CD4-positive, CD25-positive, alpha-beta regulatory T cell (primary cell): ENCODE measurements at places on chromosomes 16 and 17. TPM values are rescaled to one million over a fixed set of nuclear protein-coding genes. Genes with fewer than 3 reads are reported as not detected.
A peak's percentile ranks its signal among the peaks of the same experiment; 100 is the strongest.

DNA sequence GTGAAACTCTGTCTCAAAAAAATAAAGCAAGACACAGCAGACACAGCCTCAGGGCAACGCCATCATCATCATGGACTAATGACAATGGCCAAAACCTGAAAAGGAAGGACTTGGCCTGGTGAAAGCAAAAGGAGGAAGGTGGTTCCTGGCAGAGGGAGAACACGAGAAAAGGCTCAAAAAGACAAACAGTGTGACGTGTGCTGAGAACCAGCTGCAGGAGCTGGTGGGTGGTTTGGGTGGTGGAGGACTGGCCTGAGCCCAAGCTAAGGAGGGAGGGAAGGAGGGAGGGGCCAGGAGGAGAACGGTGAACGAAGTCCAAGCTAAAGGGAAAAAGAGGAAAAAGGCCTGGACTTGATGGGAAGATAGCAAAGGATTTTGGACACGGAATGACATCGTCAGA lies 85.1 kb downstream of the SLC39A11 start:
- no peak overlapping the region for H3K27ac ChIP-seq
- peaks cover 7% of the 10 kb centered on the region for H3K4me1 ChIP-seq
- DNase-seq = no peak
- no peaks in the 10 kb centered on the region for H3K27me3 ChIP-seq
- H3K4me3 ChIP-seq = no peak overlapping the region
- no peaks in the 10 kb centered on the region for H3K36me3 ChIP-seq

DNA sequence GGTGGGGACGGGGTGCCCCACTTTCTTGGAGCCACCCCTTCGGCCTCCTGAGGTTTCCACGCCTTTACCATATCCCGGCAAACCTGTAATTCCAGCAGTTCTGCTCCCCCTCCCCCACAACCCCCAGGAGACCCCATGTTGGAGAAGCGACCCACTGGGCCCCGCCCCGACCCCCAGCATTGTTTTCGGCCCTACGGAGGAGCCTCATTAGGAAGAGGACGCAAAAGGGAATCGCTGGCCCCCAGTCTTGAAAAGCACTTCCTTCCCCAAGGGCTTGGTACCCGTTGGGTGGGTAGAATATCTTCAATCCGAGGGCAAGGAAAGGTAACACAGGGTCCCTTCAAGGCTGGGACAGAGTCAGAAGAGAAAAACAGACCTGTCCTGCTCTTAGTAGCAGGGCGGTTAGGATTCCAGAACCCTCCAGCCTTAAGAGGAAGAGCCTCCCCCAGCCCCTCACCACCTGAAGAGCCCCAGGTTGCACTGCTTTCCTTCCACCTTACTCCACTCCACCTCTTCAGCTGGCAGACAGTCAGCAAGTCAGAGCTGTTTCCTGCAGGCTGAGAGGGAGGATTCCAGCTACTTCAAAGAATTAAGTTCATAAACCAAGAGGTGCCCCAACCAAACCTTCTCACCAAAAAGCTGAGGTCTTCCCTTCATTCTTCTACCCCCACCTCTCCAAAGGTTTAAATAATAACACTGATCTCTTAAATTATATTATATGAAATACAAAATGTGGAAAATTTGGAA lies 803 bp upstream of the TLCD2 start:
- no peak for DNase-seq
- H3K4me3 ChIP-seq = no peak overlapping the region
- no peak overlapping the region for H3K27ac ChIP-seq
- H3K27me3 ChIP-seq = no peaks in the 10 kb centered on the region

DNA sequence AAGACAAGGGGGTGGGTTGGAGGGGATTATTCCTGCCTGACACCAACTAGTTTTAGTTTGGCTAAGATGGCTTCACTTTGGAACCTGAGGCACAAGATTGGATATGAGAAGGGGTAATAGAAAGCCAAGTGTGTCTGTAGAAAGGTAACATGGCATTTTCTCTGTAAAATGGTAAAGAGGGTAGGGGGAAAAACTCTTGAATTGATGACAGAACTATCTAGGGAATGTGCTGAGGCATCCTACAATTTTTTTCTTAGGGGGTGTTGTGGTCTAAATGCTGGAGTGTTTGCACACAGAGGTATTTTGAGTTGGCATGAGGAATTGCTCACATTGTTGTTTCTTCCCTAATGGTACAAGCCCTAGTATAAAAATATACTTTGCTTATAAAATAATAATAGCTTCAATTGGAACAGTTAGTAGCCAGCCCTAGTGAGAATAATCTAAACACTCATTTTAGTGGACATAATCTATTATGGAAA lies 25.8 kb downstream of the YPEL2 start:
- no peaks in the 10 kb centered on the region for H3K27me3 ChIP-seq
- H3K27ac ChIP-seq = peak overlapping the region; percentile 56
- H3K36me3 ChIP-seq = peaks cover 40% of the 10 kb centered on the region
- peaks cover 83% of the 10 kb centered on the region for H3K4me1 ChIP-seq
- no peak overlapping the region for H3K4me3 ChIP-seq

GRCh38 chr17:17675925-17676534 lies 5.2 kb upstream of the RAI1 start:
- no peak overlapping the region for H3K27ac ChIP-seq
- no peak overlapping the region for H3K4me3 ChIP-seq
- H3K4me1 ChIP-seq = peaks cover 10% of the 10 kb centered on the region
- no peak for DNase-seq
- H3K27me3 ChIP-seq = no peaks in the 10 kb centered on the region
- no peaks in the 10 kb centered on the region for H3K36me3 ChIP-seq

DNA sequence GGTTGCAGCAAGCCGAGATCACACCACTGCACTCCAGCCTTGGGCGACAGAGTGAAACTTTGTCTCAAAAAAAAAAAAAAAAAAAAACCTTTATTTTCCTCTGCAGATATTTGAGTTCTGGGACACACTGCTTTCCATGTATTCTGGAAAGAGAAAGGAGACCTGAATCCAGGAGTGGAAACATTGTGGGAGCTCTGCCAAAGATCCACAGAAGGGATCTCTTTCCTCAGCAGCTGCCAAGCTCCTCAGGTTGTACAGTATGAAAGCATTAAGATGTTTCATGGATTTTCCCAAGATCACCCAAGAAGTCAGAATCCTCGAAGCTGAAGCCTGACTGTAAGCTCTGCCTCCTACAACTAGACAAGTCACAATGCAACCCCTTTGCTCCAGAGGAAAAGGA lies 13.5 kb downstream of the NPRL3 start:
- H3K4me1 ChIP-seq = no peaks in the 10 kb centered on the region
- peaks cover 8% of the 10 kb centered on the region for H3K36me3 ChIP-seq
- no peak overlapping the region for H3K27ac ChIP-seq

DNA sequence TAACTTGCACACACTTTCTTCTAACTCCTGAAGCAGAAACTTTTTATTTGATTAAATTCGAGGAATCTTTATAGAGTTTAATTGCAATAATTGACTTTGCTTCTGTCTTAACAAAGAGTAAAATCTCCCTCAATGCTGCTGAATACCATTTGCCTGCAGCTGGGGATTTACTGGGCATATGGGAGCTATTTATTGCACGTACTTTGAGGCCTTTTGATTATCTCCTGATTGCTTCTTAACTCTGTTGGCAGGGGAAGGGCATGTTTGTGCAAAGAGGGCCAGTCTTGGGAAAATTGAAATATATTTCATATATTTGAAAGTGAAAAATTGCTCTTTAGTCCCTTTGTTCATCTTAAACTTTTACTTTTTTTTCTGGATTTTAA lies 156.8 kb upstream of the CHMP6 start:
- H3K36me3 ChIP-seq = peaks cover 2% of the 10 kb centered on the region
- H3K27ac ChIP-seq = no peak overlapping the region
- no peaks in the 10 kb centered on the region for H3K27me3 ChIP-seq
- H3K4me1 ChIP-seq = peaks cover 18% of the 10 kb centered on the region
- no peak for DNase-seq

DNA sequence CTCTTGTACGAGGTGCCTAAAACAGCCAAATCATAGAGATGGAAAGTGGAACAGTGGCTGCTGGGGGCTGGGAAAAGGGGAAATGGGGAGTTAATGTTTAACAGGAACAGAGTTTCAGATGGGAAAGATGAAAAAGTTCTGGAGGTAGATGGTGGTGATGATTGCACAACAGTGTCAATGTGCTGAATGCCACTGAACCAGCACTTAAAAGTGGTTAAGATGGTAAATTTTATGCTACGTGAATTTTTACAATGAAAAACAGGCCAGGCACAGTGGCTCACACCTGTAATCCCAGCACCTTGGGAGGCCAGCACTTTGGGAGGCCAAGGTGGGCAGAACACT lies 130.4 kb downstream of the C16orf78 start:
- no peak overlapping the region for H3K4me3 ChIP-seq
- H3K4me1 ChIP-seq = no peaks in the 10 kb centered on the region
- no peaks in the 10 kb centered on the region for H3K36me3 ChIP-seq
- no peak for DNase-seq

DNA sequence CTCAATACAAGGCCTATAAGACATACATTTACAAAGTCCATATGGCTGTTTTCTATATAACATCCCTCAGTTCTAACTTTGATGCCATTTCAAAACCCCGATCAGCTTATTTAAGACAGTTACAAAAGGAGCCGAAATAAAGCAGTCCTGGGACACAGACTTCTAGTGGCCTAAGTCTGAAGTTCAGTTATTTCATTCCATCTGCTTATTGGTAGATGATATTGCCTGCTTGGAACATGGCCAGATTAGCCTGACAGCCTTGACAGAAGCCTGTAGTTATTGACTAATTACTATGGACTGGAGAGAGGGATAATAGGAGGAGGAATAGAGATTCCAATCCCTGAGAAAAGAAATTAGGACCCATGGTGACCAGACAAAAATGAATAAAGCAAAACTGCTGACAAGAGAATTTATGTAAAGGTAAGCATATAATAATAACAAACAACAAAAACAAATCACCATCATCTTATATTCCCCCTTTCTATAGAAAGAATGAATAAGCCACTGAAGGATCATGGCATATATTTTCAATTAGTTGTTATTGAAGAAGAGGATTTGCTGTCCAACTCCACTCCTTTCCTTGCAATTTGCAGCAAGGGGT lies 206.3 kb upstream of the TOM1L1 start:
- no peak overlapping the region for H3K4me3 ChIP-seq
- no peaks in the 10 kb centered on the region for H3K4me1 ChIP-seq
- H3K27me3 ChIP-seq = no peaks in the 10 kb centered on the region
- no peaks in the 10 kb centered on the region for H3K36me3 ChIP-seq
- DNase-seq = no peak
- no peak overlapping the region for H3K27ac ChIP-seq

GRCh38 chr17:83118071-83118841 lies 38.8 kb downstream of the METRNL start:
- H3K4me3 ChIP-seq = no peak overlapping the region
- peaks cover 5% of the 10 kb centered on the region for H3K4me1 ChIP-seq
- H3K27ac ChIP-seq = no peak overlapping the region
- no peak for DNase-seq

DNA sequence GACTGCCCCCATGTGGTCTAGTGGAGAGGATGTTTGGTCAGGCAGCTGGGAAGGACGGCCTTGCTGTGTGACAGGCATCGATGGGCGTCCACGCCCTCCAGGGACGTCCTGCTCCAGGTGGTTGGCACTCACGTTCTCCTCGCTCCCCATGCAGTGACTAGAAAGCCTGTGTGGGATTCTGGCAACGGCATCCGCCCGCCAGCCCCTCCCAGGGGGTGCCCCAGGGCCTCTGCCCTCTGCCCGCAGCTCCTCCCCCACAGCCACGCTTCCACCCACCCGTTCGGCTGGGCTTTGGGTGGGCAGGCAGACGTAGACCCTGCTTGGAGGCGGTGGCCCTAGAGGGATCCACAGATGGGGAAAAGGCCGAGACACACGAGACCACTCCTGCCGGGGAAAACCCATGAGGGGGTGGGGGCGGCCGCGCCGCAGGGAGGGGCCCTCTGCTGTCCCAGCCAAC lies 4.7 kb upstream of the IL17C start:
- H3K27me3 ChIP-seq = no peaks in the 10 kb centered on the region
- peak; percentile 47 for DNase-seq
- peak overlapping the region; percentile 70 for H3K27ac ChIP-seq
- no peak overlapping the region for H3K4me3 ChIP-seq
- H3K36me3 ChIP-seq = peaks cover 24% of the 10 kb centered on the region

- no peak for DNase-seq
- no peaks in the 10 kb centered on the region for H3K27me3 ChIP-seq
- peaks cover 84% of the 10 kb centered on the region for H3K36me3 ChIP-seq
- no peak overlapping the region for H3K4me3 ChIP-seq
These were observed 21.3 kb upstream of the PIK3R6 start for GRCh38 chr17:8888704-8889302.

- no peaks in the 10 kb centered on the region for H3K27me3 ChIP-seq
- DNase-seq = no peak
- no peaks in the 10 kb centered on the region for H3K4me1 ChIP-seq
- H3K36me3 ChIP-seq = no peaks in the 10 kb centered on the region
These were observed 285.2 kb upstream of the ELAC2 start for GRCh38 chr17:13302983-13303382.

GRCh38 chr17:38900978-38901656 lies 24.3 kb upstream of the LASP1NB start:
- no peaks in the 10 kb centered on the region for H3K27me3 ChIP-seq
- DNase-seq = no peak
- H3K4me3 ChIP-seq = peak overlapping the region; percentile 37
- peaks cover 41% of the 10 kb centered on the region for H3K36me3 ChIP-seq
- peak overlapping the region; percentile 62 for H3K27ac ChIP-seq
- H3K4me1 ChIP-seq = peaks cover 58% of the 10 kb centered on the region

- no peaks in the 10 kb centered on the region for H3K27me3 ChIP-seq
- no peaks in the 10 kb centered on the region for H3K4me1 ChIP-seq
- no peak overlapping the region for H3K27ac ChIP-seq
- no peaks in the 10 kb centered on the region for H3K36me3 ChIP-seq
- no peak overlapping the region for H3K4me3 ChIP-seq
- DNase-seq = no peak
These were observed 6.5 kb upstream of the TRAF4 start for GRCh38 chr17:28737316-28737715.

GRCh38 chr16:73888840-73889490 lies 407.6 kb upstream of the PSMD7 start:
- H3K27ac ChIP-seq = no peak overlapping the region
- no peaks in the 10 kb centered on the region for H3K4me1 ChIP-seq
- no peak overlapping the region for H3K4me3 ChIP-seq
- no peaks in the 10 kb centered on the region for H3K36me3 ChIP-seq
- no peaks in the 10 kb centered on the region for H3K27me3 ChIP-seq
- DNase-seq = no peak

- H3K36me3 ChIP-seq = peaks cover 17% of the 10 kb centered on the region
- DNase-seq = no peak
- H3K4me1 ChIP-seq = peaks cover 11% of the 10 kb centered on the region
- H3K27me3 ChIP-seq = no peaks in the 10 kb centered on the region
These were observed 5.1 kb downstream of the PITPNA start for GRCh38 chr17:1557355-1558095.

GRCh38 chr16:81720973-81721906 lies 57.9 kb upstream of the PLCG2 start:
- H3K27ac ChIP-seq = no peak overlapping the region
- no peaks in the 10 kb centered on the region for H3K27me3 ChIP-seq
- no peak overlapping the region for H3K4me3 ChIP-seq

GRCh38 chr16:27762441-27762840 lies 212.5 kb downstream of the KATNIP start:
- no peaks in the 10 kb centered on the region for H3K4me1 ChIP-seq
- H3K4me3 ChIP-seq = no peak overlapping the region
- no peak overlapping the region for H3K27ac ChIP-seq
- DNase-seq = no peak
- H3K36me3 ChIP-seq = peaks cover 14% of the 10 kb centered on the region
- no peaks in the 10 kb centered on the region for H3K27me3 ChIP-seq

Gene TMEM114
- not detected for total RNA-seq

Gene EFNB3
- total RNA-seq = not detected

Gene PRRT2
- 1.9 TPM for total RNA-seq

Gene CCL17
- total RNA-seq = not detected

Gene CHST6
- total RNA-seq = not detected

Gene TAX1BP3
- total RNA-seq = 14.9 TPM

Gene PGP
- total RNA-seq = 14.2 TPM

Gene ZNF423
- 0.05 TPM for total RNA-seq

Gene G6PC1
- total RNA-seq = not detected

Gene SMCR8
- 48.3 TPM for total RNA-seq

Gene GPR142
- not detected for total RNA-seq

Gene BEAN1
- total RNA-seq = not detected

Gene HEATR9
- not detected for total RNA-seq
